ENCODE measurements at places on chromosomes 6 and 20.

DNA sequence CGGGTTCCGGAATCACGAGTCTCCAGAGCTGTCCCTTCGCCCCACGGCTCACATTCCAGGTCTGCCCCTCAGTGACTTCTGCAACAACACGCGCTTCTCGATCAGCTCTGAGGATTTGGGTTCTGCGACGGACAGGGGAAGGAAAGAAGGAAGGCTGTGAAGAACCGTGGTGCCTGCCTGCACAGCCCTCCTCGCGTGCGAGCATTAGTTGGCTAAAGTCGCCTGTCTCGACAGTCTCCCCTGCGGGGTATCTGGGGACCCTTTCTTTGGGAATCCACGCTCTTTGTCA is 23.1 kb downstream of the VPS52 start:
- no peak for DNase-seq

DNA sequence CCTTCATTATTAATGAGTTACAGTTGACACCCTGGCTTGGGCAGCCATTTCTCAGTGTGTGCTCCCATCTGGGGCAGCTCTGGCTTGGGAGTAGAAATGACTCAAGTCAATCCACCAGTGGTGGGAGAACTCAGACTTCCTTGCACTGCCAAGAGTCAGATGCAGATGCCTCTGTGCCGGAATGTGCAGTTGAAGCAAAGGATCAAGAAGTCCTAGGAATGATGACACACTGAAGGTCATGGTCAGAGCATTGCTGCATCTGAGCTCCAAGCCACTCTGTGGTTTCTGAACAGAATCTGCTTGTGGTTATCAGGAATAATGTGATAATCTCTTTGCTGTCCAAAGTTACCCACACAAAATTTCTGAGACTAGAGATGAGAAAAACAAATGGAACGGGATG is 19.5 kb upstream of the PAX1 start:
- no peak for DNase-seq

- peak; percentile 92 for DNase-seq
Observed at GRCh38 chr6:73452107-73452461, at the start of gene CGAS. CGAS (minus strand) TSS chr6:73452297; CDS start chr6:73452181, 116 bp downstream.

GRCh38 chr6:79404261-79404660 is 133.0 kb downstream of the LCA5 start:
- DNase-seq = no peak

GRCh38 chr6:38696345-38696744 is 6.6 kb downstream of the GLO1 start:
- DNase-seq = no peak

- no peak for DNase-seq
Observed at GRCh38 chr6:63395381-63395780, 75.6 kb upstream of the LGSN start.

DNA sequence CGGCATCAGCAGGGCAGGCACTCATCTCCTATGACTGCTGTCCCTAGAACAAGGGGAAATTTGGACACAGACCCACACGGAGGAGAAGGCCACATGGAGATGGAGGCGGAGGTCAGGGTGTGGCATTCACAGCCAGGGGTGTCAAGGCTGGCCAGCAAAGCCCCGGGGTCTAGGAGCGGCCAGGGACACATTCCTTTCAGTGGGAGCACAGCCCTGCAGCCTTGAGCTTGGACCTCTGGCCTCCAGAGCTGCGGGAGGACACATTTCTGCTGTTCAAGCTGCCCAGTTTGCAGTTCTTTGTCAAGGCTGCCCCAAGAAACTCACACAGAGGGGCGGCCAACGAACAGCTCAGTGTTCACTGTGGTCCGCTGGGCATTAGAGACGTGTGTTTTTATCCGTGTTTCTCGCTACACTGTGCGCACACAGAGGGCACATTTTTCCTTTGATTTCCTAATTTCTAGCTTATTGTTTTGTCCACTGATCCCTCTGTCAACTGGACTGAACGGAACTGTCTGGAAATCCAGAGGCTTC is 93.4 kb upstream of the MPC1 start:
- DNase-seq = no peak

Data from stimulated activated effector memory CD8-positive, alpha-beta T cell treated with anti-CD3 and anti-CD28 coated beads, Interleukin-12 subunit alpha, Interleukin-12 subunit beta, amount 100 ng/mL, for 72 hours (primary cell).